ENCODE measurements at places on chromosomes 2 and 18.

- DNase-seq: no peak
These were observed 62.7 kb upstream of the CAPN13 start for GRCh38 chr2:30869988-30870387.

DNA sequence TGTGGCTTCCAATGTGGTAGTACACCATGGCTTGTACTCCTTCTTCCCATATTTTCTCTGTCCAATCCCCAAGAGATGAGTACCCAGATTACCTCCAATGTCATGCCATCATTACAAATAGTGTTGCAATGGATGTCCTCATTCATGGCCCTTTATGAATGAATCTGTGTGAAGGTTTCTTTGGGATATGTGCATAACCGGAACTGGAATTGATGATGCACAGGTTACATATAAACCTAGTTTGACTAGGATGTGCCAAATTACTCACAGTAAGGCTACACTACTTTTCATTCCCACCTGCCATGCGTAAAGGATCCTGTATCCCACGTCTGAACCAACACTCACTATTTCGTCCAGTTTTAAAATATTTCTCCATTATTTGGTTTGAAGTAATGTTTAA, 173.9 kb upstream of the CXCR4 start:
- DNase-seq: no peak

- DNase-seq: no peak
These were observed 297.4 kb upstream of the GCFC2 start for GRCh38 chr2:76008001-76008702.

GRCh38 chr2:207330912-207331311, 165.2 kb upstream of the KLF7 start:
- peak; percentile 71 for DNase-seq

GRCh38 chr2:41040782-41041520, 589.1 kb upstream of the SLC8A1 start:
- DNase-seq: no peak

GRCh38 chr18:50982802-50983179, 15.0 kb downstream of the ELAC1 start:
- no peak for DNase-seq

DNA sequence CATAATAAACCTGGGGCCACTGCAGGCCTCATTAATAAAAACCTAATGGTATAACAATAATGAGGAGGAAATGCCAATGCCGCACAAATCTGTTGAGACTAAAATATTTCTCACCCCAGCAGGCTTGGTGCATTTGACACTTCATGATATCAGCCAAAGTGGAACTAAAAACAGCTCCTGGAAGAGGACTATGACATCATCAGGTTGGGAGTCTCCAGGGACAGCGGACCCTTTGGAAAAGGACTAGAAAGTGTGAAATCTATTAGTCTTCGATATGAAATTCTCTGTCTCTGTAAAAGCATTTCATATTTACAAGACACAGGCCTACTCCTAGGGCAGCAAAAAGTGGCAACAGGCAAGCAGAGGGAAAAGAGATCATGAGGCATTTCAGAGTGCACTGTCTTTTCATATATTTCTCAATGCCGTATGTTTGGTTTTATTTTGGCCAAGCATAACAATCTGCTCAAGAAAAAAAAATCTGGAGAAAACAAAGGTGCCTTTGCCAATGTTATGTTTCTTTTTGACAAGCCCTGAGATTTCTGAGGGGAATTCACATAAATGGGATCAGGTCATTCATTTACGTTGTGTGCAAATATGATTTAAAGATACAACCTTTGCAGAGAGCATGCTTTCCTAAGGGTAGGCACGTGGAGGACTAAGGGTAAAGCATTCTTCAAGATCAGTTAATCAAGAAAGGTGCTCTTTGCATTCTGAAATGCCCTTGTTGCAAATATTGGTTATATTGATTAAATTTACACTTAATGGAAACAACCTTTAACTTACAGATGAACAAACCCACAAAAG, 580.9 kb upstream of the TMEFF2 start:
- no peak for DNase-seq

DNA sequence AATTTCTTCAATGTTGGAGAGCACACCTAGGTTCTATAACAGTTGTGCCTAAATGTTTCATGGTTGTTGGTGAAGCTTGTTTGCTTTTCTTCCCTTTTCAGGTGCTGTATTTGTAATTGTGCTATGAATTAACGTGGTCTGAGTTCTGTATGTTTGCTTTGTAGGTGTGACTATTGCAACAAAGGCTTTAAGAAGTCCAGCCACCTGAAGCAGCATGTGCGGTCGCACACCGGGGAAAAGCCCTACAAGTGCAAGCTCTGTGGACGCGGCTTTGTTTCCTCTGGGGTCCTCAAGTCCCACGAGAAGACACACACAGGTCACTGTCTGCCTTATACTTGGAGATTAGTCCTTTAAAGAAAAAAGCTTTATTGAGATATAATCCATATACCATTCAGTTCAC, 91.2 kb downstream of the ZNF236 start:
- no peak for DNase-seq

- no peak for DNase-seq
These were observed 26.5 kb downstream of the NCKAP1 start for GRCh38 chr2:183011743-183012142.

DNA sequence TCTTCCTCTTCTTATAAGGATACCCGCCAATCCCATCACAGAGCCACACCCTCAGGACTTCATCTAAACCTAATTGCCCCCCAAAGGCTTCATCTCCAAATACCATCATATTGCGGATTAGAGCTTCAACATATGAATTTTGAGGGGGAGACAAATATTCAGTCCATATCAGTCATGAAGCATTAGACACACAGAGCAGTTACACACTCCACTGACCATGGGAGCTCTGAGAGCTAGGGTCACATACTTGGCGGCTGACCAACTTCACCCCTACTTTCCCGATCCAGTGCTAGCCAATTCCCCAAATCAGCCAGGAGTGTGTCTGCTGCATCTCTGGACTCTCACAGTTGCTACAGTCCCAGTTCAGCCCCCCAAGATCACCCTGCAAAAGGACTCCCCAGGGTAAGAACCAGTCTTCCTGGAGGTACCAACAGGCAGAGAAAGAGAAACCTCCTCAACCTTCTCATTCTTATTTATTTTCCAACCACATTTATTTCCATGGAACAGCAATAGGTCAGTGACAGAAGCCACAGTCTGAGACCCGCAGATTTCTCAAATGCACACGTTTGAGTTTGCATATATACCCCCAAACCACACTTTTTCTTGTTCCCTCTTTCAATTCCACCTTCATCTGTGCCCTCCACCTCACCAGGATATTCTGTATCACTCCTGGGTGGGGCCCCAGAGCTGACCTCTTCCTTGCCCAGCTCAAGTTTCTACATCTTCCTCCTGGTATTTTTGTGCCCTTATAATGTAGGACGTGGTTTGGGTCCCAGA, 33.3 kb downstream of the SPP2 start:
- no peak for DNase-seq

DNA sequence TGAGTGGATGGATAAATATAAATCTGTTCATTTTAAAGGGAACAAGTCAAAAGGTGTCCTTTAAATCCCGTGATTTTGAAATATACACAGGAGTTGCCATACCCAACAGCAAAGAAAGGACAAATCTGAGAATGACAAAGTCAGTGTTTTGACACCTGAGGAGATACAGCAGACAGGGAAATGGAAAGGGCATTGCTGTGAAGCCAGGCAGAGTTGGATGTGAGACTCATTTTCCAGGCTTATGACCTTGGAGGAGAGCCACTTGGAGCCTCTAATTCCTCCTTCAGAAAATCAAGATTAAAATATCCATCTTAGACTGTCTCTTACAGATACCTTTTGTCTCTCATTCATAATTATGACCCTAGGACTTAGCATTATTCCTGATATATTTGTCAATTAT, 154.5 kb downstream of the GALNT3 start:
- no peak for DNase-seq

GRCh38 chr18:37499044-37499443, 66.6 kb downstream of the CELF4 start:
- DNase-seq: no peak

- DNase-seq: no peak
These were observed 203.8 kb downstream of the RDH14 start for GRCh38 chr2:18356676-18357075.

DNA sequence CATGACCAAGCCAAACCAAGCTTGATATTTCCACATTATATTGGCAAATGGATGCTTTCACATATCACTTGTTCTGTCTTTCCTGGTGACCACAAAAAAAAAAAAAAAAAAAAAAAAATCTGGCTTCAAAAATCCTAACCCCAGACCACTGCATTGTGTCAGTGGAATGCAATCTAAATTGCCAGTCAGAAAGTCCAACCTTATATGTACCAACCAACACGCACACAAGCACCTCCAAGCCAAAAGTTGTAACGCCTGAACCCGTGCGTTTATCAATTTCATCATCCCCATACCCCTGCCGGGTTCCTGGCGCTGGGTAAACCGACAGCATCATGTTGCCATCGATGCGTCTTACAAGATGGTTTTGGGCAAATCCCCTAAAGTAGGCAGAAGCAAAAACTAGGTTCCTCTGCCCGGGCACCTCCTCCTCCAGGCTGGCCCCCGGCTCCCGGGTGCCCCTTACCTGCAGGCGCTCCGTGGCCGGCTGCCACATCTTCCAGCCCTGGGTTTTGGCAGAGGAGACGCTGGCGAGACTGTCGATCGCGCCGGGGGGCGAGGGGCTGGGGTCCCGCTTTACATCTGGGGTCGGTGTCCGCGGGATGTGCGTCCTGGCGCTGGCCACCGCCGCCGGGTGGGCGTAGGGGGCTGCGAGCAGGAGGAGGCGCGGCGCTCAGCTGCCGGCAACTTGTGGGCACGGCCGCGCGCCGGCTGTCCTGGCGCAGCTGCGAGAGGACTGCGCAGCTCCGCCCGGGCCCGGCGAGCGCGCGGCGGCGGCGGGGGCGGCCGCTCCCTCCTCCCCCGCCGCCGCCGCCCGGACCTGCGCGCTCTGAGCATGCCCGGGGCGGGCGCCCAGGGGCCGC, at the start of gene PID1:
Gene PID1, minus strand, starts transcription at position 737 of the 860 bp plus-strand sequence. Its CDS starts 244 bp downstream, at position 493.
- DNase-seq: no peak

- DNase-seq: no peak
These were observed 33.4 kb downstream of the XRCC5 start for GRCh38 chr2:216142540-216142939.

DNA sequence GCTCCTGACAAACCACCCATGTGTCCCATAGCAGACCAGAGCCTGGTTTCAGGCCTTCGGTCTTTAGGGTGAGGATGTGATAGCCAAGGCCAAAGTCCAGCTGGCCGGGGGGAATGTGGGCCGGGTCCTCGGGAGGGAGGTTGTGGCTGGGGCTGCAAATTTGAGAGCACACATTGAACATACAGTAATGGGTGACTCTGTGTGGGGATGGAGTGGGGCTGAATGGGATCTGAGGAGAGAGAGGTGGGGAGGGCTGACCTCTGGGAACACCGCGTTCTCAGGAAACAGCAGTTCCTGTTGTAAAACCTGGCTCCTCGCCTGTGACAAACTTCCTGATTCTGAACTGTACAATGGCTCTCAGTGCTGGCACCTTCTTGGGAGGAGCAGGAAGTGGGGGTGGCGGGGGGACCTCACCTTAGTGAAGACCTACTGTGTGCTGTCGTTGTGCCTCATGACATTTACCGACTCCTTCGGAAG, 48.8 kb downstream of the MCFD2 start:
- no peak for DNase-seq

GRCh38 chr18:59769129-59769865, 72.1 kb upstream of the CCBE1 start:
- no peak for DNase-seq

DNA sequence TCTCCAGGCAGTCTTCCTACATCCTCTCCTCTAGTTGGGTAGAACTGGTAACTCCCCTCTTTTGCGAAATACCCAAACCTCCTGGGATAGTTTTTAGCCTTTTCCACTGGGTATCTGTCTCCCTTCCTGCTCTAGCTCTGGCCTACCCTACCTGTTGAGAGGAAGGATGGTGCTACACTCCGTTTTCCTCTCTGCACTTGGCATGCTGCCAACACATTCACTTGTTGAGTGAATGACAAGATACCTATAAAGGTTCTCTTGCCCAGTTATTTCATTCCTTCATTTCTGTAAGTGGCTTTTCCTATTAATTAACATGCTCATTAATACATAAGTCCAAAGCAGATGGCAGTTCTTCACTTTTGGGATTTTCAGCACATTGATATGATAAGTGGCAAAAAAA, 293.8 kb downstream of the CNTNAP5 start:
- DNase-seq: no peak

DNA sequence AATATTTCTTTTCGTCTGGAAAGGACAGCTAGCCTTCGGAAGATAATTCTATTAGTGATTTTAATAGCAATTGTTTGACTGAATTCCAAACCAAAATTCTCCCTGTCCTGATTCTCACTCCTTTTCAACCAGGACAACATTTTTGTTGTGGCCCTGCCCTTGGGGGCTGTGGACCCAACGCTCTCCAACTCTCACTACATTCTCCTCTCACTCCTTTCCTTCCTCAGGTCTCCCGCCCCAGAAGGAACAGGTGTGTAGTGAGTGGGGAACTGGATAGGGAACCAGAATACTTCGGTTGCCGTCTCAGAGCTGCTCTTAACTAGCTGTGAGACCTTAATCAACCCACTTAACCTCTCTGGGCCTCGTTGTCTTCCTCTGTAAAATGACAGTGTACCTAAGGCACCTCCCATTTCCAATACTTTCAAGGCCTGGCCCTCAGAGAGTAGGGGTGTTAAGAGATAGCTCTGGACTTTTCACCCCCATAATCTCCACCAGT, 638 bp upstream of the ADD2 start:
- DNase-seq: no peak

DNA sequence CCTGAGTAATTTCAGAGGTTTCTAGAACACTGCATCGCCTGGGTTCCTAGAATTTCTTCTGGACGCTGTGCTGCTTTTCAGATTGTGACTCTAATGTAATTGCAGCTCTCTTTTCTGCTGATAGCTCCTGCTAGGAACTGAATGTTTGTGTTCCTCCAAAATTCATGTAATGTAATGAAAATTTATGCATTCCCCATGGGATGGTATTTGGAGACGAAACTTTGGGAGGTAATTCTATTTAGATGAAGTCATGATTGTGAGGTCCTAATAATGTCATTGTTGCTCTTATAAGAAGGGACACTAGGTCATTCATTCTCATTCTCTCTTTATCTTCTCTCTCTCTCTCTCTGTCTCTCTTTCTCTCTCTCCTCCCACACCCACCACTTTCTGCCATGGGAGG, 223.9 kb upstream of the DOK6 start:
- no peak for DNase-seq

GRCh38 chr18:67969458-67969857, 452.9 kb upstream of the DSEL start:
- DNase-seq: no peak

DNA sequence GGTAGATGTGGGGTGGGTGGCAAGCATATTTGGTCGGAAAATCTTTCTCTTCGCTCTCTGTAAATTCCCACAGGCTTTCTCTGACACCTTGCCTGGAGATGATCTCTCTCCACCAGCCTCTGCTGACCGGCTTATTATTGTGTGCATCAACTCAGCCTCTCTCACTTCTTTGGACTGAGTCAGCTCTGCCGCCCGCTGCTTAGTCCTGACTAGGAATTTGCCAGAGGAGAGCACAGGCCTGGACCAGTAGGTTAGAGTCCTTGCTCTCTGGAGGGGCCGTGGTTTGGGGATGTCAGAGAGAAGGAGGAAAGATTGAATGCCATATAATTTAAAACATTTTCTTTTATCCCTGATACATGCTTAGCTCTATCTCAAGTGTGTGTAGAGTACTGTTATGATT, 242.6 kb upstream of the THSD7B start:
- no peak for DNase-seq

Measured in stimulated activated CD4-positive, alpha-beta T cell treated with anti-CD3 and anti-CD28 coated beads, Interleukin-12 subunit alpha, Interleukin-12 subunit beta, amount 100 ng/mL, for 48 hours (primary cell).